ENCODE measurements at places on chromosomes 7 and 10.
A peak's percentile ranks its signal among the peaks of the same experiment; 100 is the strongest.

DNA sequence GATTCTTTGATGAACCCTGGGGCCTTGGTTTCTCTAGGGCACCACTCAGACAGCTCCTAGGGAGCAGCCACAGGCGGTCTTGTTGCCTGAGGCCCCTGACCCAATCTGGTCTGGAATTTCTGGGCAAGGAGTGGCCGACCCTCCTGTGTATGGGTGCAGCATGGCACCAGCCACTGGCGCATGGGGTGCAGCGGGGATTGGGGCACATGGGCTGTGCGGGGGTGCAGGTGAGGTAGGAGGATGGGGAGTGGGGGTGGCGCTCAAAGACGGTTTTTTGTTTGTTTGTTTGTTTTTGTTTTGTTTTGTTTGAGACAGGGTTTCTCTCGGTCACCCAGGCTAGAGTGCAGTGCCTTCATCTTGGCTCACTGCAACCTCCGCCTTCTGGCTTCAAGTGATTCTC lies 62.3 kb downstream of the HTR5A start:
- DNase-seq, result no peak

GRCh38 chr7:112876877-112877276 lies 86.7 kb upstream of the TMEM168 start:
- DNase-seq, result no peak

DNA sequence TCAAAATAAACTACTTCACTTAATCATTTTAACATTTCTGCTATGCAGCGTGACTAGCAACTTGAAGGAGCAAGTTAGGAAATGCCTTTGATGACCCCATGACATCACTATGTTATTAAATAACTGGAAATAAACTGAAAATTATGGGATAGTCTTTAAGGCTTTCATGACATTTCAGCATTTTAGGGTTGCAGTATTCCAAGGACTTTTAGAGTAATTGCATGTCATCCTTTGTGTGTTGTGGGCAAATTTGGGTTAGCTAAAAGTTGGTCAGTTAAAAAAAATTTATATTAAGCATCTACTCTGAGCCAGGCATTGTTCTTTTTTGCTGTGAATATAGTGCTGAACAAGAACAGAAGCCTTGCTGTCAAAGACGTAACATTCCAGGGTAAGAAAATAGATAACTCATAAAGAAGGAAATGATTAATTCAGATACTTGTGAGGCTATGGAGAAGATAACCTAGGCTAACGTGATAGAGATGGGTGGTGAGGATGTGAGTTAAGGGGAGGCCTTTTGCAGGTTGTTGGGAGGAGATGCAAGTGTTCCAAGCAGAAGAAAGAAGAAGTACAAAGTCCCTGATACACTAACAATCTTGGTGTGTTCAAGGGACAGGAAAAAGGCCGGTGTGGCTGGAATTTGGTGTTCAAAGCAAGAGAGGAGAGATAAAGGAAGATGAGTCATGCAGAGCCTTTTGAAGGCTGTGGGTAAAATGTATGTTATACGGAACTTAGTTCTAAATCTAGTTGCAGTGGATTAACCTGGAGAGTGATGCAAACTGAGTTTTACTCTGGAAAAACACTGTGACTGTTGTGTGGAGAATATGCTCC lies 610.2 kb downstream of the AUTS2 start:
- peak; percentile 52 for DNase-seq

DNA sequence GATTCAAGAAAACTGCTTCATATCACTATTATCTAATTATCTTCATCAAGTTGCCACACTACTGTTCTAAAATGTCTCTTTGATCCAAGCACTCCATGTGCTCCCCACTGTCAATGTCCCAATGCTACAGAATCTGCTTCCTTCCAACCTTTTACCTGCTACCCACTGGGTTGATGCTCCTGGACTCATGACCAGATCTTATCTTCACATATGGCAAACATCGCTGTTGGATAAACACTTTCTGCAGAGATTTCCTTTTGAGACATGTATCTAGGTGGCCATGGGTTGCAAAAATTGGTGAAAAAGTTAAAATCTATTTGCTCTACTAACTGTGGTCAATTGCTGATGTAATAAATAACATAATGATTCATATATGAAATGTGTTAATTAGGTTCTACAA lies 24.5 kb upstream of the SEMA3C start:
- no peak for DNase-seq

DNA sequence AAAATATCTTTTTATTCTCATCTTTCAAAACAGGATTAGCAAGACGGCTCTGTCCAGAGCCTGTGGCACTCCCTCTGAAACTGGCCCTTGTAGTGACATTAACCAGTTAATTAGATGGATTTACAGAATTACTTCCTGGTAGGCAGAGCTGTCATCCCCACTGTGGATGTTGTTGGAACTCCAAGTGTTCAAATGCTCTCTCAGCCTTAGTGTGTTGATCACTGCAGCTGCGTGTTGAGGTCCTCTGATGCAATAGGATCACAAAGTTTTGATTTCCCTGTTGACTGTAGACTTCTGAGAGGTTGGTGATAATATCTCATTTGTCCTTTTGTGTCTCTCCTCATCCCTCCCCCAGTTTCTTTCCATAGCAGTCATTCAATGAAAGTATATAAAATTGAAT lies 117.3 kb upstream of the CDK6 start:
- DNase-seq, result no peak
